ENCODE measurements at places on chromosomes 16 and 17. TPM values are rescaled to one million over a fixed set of nuclear protein-coding genes. Genes with fewer than 3 reads are reported as not detected.

The RPGRIP1L gene
- 2.4 TPM for total RNA-seq

GRCh38 chr17:2928294-2928890, 132.2 kb downstream of the RAP1GAP2 start:
- no peaks in the 10 kb centered on the region for H3K27me3 ChIP-seq
- peaks cover 3% of the 10 kb centered on the region for H3K4me1 ChIP-seq
- H3K27ac ChIP-seq = no peak overlapping the region
- H3K36me3 ChIP-seq = no peaks in the 10 kb centered on the region
- DNase-seq = no peak

DNA sequence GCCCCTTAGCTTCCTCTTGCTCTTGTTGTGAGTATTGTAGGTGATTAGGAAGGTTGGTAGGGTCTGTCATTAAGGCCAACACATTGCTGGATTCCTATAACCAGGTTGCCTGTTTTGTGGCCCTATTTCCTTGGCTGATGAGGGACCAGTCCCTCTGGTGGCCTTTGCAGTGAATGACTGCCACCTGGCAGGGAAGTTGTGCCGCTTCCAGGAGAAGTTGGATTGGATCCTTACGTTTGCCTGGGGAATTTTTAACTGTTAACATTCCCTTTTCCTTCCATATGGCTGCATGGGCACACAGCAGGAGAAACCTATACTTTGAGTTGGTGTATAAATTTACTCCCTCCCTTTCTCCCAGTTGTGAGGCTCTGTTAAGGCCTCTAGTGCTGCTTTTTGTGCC, 32.4 kb downstream of the LCMT1 start:
- no peaks in the 10 kb centered on the region for H3K27me3 ChIP-seq
- H3K36me3 ChIP-seq = peaks cover 80% of the 10 kb centered on the region
- H3K27ac ChIP-seq = no peak overlapping the region
- no peak overlapping the region for H3K4me3 ChIP-seq
- DNase-seq = no peak

DNA sequence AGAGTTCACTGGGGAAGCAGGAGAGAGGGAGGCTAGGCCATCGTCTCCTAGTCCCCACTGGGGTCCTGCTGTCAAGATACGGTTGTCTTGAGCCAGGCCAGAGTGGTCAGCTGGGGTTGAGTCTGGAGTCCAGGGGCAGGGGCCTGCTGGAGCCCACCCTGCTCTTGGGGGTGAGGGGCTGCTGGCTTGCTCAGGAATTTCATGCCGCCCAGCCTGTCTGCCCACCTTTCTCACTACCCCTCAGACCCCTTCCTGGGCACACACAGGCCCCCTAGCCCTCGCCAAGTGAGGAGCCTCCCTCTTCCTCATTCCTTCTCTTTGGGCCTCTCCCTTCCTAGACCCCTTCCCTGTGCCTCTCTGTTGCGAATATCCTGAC, 1.3 kb downstream of the TRAF7 start:
- H3K4me3 ChIP-seq = peak overlapping the region; percentile 80
- no peaks in the 10 kb centered on the region for H3K36me3 ChIP-seq
- peaks cover 83% of the 10 kb centered on the region for H3K4me1 ChIP-seq
- DNase-seq = no peak

GRCh38 chr17:38687286-38687685, 12.5 kb upstream of the EPOP start:
- H3K4me3 ChIP-seq = no peak overlapping the region
- H3K27ac ChIP-seq = no peak overlapping the region
- no peaks in the 10 kb centered on the region for H3K27me3 ChIP-seq

- H3K27ac ChIP-seq = no peak overlapping the region
- DNase-seq = no peak
- H3K27me3 ChIP-seq = no peaks in the 10 kb centered on the region
- no peaks in the 10 kb centered on the region for H3K36me3 ChIP-seq
Observed at GRCh38 chr17:44333371-44333770, 8.7 kb upstream of the SLC25A39 start.

GRCh38 chr16:8323153-8323552, 267.2 kb downstream of the TMEM114 start:
- H3K4me3 ChIP-seq = no peak overlapping the region
- no peak overlapping the region for H3K27ac ChIP-seq
- no peaks in the 10 kb centered on the region for H3K27me3 ChIP-seq
- H3K4me1 ChIP-seq = no peaks in the 10 kb centered on the region
- no peak for DNase-seq
- H3K36me3 ChIP-seq = no peaks in the 10 kb centered on the region

The TEPSIN gene
- 8.3 TPM for total RNA-seq

GRCh38 chr17:47806026-47806912, 15.3 kb downstream of the OSBPL7 start:
- DNase-seq = no peak
- H3K4me1 ChIP-seq = peaks cover 14% of the 10 kb centered on the region
- peaks cover 40% of the 10 kb centered on the region for H3K36me3 ChIP-seq
- no peaks in the 10 kb centered on the region for H3K27me3 ChIP-seq
- peak overlapping the region; percentile 22 for H3K27ac ChIP-seq

The CDRT4 gene
- 3.4 TPM for total RNA-seq

DNA sequence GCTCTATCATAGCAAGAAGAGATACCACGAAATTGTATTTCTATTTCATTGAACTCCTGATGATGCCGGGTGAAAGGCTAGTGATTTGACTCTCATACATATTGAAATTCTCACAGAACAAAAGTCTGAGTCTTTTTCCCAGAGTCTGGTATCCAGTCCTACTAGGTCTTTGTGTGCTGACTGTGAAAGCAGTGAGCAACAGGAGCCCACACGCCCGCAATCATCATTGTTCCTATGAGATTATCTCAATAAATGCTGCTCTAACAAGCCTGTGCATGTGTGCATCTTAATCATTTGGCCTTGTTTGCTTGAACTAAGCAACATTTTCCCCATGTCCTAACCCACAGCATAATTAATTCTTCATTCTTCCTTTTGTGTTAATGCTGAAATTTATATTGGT, 1466.0 kb downstream of the CDH11 start:
- no peaks in the 10 kb centered on the region for H3K4me1 ChIP-seq
- DNase-seq = no peak
- H3K27ac ChIP-seq = no peak overlapping the region

The ACBD4 gene
- 7.0 TPM for total RNA-seq

The ITGA2B gene
- 0.82 TPM for total RNA-seq

DNA sequence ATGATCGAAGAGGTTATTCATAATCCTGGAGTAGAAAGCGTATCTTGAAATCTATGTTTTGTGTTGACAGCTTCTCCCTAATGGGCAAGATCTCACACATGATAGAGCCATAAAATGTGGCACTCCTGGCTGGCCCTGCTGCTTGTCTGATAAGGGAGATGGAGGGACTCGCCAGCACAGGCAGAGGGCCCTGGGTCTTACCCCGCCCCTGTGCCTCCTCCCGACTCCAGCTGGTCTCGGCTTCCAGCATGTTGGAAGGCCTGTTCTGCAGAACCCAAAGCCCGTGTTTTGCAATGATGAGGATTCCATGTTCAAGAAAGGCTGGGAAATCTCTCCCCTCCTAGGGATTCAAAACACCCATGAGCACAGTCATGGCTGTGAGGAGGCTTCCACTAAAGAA, 106.7 kb upstream of the SDK2 start:
- no peaks in the 10 kb centered on the region for H3K36me3 ChIP-seq
- no peaks in the 10 kb centered on the region for H3K4me1 ChIP-seq
- DNase-seq = no peak

- no peak for DNase-seq
- peaks cover 4% of the 10 kb centered on the region for H3K4me1 ChIP-seq
- no peak overlapping the region for H3K27ac ChIP-seq
- no peak overlapping the region for H3K4me3 ChIP-seq
Observed at GRCh38 chr16:71630808-71631207, 4.8 kb downstream of the MARVELD3 start.

- no peak overlapping the region for H3K4me3 ChIP-seq
- no peaks in the 10 kb centered on the region for H3K27me3 ChIP-seq
- no peaks in the 10 kb centered on the region for H3K36me3 ChIP-seq
- no peak overlapping the region for H3K27ac ChIP-seq
- H3K4me1 ChIP-seq = peaks cover 11% of the 10 kb centered on the region
- no peak for DNase-seq
Observed at GRCh38 chr17:61206922-61207321, 192.7 kb upstream of the TBX2 start.

DNA sequence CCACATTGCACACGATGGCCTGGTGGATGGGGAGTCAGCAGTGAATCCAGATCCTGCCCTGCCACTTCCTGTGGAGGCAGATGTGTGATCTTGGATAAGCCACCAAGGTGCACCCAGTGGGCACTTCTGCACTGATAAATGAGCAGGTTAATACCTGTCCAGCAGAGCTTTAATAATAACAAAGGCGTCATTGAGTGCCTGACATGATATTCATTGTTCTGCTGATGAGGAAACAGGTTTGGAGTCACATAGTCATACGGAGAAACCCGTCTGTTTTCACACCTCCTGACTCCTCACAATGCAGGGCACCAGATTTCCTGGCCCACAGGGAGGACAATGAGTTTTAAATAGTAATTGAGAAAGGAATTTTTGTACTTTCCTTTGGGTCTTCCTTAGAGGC, 324.6 kb upstream of the CDH5 start:
- H3K4me1 ChIP-seq = peaks cover 6% of the 10 kb centered on the region
- H3K27me3 ChIP-seq = no peaks in the 10 kb centered on the region
- H3K4me3 ChIP-seq = no peak overlapping the region

The STAC2 gene
- 1.1 TPM for total RNA-seq

The CTU2 gene
- total RNA-seq = 12.1 TPM

- H3K4me1 ChIP-seq = peaks cover 15% of the 10 kb centered on the region
- H3K36me3 ChIP-seq = peaks cover 62% of the 10 kb centered on the region
- H3K27ac ChIP-seq = peak overlapping the region; percentile 82
- no peaks in the 10 kb centered on the region for H3K27me3 ChIP-seq
- peak overlapping the region; percentile 58 for H3K4me3 ChIP-seq
- no peak for DNase-seq
Observed at GRCh38 chr16:30656974-30657865, 1.0 kb upstream of the FBRS start.

GRCh38 chr16:81487301-81487720, 42.7 kb downstream of the CMIP start:
- H3K36me3 ChIP-seq = no peaks in the 10 kb centered on the region
- H3K27me3 ChIP-seq = no peaks in the 10 kb centered on the region
- H3K4me1 ChIP-seq = peaks cover 57% of the 10 kb centered on the region
- H3K27ac ChIP-seq = no peak overlapping the region
- H3K4me3 ChIP-seq = no peak overlapping the region

DNA sequence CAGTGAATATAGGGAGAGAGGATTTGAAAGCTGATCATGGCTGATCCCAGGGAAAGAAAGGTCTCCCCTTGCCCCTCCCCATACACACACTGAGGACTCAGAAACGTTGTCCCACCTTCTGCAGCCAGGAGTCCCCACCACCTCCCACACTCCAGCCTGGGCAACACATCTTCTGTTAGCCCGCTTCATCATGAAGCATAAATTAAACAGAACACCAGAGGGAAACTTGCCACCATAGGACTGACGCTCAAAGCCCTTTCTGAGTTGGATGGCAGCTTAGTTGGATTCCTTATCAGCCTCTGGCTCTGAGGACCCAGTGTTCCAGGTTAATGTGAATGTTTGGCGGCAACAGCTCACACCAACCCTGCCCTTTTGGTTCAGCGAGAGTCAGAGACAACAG, 33.9 kb downstream of the ARHGAP27 start:
- DNase-seq = no peak
- H3K36me3 ChIP-seq = peaks cover 8% of the 10 kb centered on the region
- H3K4me1 ChIP-seq = no peaks in the 10 kb centered on the region
- H3K27me3 ChIP-seq = no peaks in the 10 kb centered on the region

The NDUFAF8 gene
- total RNA-seq = 58.0 TPM

Measured in heart right ventricle (tissue), 16 donors.